ENCODE measurements at places on chromosomes 6 and 20. TPM values are rescaled to one million over a fixed set of nuclear protein-coding genes. Genes with fewer than 3 reads are reported as not detected.

BCAS4 gene
- polyA plus RNA-seq = 66.8 TPM

PROKR2 gene
- polyA plus RNA-seq = not detected

SLC25A27 gene
- not detected for polyA plus RNA-seq

GCLC gene
- polyA plus RNA-seq = 7.2 TPM

PTCRA gene
- 0.41 TPM for polyA plus RNA-seq

CRISP3 gene
- not detected for polyA plus RNA-seq

GPLD1 gene
- 0.49 TPM for polyA plus RNA-seq

AAR2 gene
- 35.2 TPM for polyA plus RNA-seq

ENPP5 gene
- polyA plus RNA-seq = not detected

SYNDIG1 gene
- polyA plus RNA-seq = not detected

ARMH2 gene
- polyA plus RNA-seq = not detected

GTF2H4 gene
- 10.9 TPM for polyA plus RNA-seq

NMBR gene
- polyA plus RNA-seq = not detected

CALHM4 gene
- not detected for polyA plus RNA-seq

GUCA1A gene
- not detected for polyA plus RNA-seq

CCN5 gene
- not detected for polyA plus RNA-seq

GRCh38 chr6:138987080-138987642 is 892 bp downstream of the REPS1 start:
- no peak for DNase-seq

GRCh38 chr20:57244627-57245214 is 21.7 kb downstream of the BMP7 start:
- no peak for DNase-seq

DNA sequence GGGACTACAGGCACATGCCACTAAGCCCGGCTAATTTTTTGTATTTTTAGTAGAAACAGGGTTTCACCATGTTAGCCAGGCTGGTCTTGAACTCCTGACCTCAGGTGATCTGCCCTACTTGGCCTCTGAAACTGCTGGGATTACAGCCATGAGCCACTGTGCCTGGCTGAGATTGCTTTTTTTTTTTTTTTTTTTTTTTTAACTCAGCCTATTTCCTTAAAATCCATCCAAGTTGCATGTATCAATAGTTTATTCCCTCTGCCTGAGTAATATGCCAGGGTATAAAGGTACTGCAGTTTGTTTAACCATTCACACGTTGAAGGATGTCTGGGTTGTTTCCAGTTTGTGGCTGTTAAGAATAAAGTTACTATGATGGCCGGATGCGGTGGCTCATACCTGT is 10.7 kb downstream of the SLX4IP start:
- no peak for DNase-seq

GRCh38 chr6:71420095-71420692 is 131.6 kb downstream of the OGFRL1 start:
- DNase-seq = peak; percentile 8

GRCh38 chr6:130783416-130784107 is 43.6 kb upstream of the SMLR1 start:
- no peak for DNase-seq

DNA sequence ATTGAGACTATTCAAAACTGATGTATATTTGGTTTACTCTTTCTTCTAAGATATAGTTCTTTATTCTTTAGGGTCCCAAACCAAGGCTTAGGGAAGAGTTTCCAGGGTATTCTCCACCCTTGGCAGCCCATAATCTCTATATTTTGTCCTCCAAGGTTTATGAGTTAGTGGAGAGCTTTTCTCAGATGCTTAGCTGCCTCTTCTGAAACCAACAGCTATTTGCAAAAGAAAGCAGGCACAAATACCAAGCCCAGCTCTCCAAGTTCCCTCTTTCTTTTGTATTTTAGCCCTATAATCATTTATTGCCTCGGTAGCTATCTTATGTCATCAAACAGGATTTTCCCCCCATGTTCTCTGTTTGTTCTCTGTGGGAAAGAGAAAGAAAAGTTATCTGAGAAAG is 39.1 kb upstream of the RBM24 start:
- no peak for DNase-seq

DNA sequence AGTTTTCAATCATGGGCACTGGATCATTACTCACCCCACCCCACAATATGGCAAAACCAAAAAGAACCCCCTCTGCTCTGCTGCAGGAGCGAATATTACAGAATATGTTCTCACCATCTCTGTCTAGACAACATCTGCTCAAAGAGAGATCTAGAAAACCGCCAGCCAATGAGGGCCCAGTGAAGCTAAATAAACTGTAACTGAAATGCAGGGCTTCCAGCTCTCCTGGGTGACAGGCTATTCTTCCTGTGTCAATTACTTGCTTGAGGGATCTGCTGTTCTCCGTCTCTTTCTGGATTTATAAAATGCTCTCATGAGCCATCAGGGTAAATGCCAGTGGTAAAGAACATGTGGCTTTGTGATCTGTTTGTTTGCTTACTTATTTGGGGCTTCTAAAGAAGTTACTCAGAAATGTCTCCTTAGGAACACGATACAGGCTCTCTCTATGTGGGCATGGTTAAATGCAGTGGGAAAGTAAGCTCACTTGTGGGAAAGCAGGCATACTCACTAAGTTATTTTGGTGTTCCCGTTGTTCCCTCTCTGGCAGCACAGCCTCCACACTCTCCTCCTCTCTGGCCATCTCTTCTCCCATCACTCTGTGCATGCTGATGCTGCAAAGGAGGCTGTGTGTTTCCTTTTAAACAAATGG is 44.8 kb downstream of the TTI1 start:
- no peak for DNase-seq

GRCh38 chr20:45469336-45470261 is at the start of gene WFDC2:
Gene WFDC2 (plus strand): TSS chr20:45469753. CDS start chr20:45469782, 29 bp downstream.
- no peak for DNase-seq

DNA sequence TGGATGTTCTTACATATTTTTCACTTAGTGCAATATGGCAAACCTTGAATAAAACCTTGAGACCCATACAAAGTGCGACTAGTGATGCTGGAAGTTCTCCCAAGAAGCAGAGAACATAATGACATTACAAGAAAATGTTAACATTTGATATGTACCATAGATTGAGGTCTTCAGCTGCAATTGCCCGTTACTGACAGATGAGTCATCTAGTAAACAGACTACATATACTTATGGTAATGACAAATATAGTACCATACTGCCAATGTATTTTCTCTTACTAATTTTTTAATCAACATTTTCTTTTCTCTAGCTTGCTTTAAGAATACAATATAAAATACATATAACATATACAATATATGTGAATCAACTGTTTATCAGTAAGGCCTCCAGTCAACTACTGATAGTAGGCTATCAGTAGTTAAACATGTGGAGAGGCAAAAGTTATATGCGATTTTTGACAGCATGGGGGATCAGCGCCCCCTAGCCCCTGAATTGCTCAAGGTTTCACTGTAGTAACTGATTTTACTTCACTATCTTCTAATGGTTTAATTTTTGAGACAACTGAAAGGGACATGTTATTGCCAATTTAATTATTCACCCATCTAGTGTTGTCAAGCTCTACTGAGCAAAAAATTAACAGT is 166.7 kb upstream of the ADGRB3 start:
- no peak for DNase-seq

GRCh38 chr20:33433465-33434234 is 9.9 kb downstream of the SNTA1 start:
- no peak for DNase-seq

DNA sequence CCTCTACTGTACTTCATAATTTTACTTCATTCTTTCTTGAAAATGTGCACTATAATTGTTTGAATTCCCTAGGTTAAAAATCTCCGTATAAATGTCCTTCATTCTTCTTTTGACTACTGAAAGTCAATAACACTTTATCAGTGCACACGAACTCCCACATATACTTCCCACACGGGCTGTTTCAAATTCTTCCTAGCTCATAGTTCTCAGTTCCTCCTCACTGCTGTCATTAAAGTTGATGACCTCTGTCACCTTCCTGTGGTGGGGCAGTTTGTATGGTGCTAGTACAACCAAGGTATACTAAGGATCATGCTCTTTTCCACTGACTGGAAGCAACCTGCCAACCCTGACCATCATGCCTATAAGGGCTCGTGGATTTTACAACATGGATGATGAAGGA is 40.0 kb upstream of the CD2AP start:
- DNase-seq = no peak

DNA sequence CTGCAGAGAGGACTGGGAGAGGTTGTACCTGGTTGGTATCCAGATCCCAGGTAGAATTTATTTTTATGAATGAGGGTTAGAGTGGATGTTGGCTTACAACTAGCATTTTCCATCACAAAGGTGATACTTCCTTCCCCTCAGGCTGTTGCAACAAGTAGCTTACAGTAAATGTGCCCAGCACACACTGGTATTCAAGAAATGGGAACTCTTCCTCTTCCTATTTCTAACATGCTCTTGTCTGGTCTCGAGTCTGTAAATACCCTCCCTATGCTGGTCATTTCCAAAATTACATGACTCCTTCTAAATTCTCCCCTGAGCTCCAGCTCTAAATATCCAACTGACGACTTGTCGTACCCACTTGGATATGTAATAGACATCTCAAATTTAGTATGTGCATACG is 90.1 kb upstream of the FOXC1 start:
- DNase-seq = no peak

GRCh38 chr6:136586295-136586694 is 36.1 kb upstream of the MAP7 start:
- DNase-seq = no peak

All from naive B cell (primary cell).